Activated CD4-positive, alpha-beta T cell treated with anti-CD3 and anti-CD28 coated beads for 24 hours (primary cell): ENCODE measurements at places on chromosomes 2 and 18.

DNA sequence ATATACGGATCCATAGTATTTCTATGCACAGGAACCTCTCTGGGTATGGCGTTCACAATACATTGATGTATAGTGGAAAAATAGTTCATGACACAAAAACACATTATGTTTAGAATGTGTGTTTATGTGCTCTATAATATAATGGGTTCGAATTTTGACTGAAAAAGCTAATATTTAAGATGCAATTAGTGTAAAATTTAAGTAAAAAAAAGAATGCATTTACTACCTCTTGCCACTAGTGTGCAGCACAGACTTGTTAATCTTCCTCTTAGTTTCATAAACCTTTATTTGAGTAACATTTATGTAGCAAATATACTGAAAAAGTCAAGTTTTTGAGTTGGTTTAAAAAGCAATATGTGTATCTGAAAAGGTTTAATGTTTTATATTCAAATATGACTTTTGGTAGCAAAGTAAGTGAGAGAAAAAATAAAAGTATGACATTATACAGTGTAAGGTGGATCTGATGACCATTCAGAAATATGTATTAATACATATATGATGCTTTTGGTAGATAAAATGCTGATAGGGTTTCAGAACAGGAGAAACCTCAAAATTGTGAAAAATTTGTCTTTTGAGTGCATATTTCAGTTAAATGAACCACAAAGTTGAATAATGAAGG, 49.4 kb downstream of the CCDC102B start:
- DNase-seq = no peak

GRCh38 chr2:14114275-14114674, 518.2 kb upstream of the LRATD1 start:
- no peak for DNase-seq

GRCh38 chr2:109347626-109348025, 218.6 kb downstream of the SH3RF3 start:
- DNase-seq = no peak

DNA sequence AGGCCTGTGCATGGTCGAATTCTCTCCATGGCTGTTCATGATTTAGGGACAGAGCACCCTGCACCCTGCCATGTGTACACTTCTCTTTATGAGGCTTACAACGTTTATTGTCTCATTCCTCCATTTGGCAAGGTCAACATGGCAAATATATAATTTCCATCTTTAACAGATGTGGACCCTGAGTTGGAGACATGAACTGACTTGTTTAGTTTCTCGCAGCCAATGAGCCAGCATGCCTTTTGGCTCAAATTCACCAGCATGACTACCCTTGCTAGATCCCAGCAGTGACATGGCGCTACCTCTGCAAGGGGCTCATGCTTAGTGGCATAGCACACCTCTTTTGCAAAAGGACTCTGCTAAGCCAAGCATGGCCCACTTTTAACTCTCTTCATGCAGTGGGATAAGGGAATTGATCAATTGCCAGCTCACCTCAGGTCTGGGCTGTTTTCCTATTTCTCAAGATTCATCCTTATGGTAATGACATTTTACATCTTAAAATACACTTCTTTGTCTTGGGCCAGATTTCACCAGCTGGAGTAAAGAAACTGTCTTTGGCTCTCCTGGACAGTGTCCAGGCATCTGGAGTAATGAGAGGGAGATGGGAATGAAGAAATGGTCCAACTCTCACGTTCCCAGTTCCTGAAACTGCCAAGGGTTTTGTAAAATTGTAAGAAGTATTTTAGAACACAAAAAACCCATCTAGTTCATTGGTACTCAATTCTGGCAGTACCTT, 159.5 kb downstream of the SETBP1 start:
- no peak for DNase-seq
